Occipital lobe (tissue), 3 donors: ENCODE measurements at places on chromosomes 11 and 22. TPM values are rescaled to one million over a fixed set of nuclear protein-coding genes. Genes with fewer than 3 reads are reported as not detected.

DNA sequence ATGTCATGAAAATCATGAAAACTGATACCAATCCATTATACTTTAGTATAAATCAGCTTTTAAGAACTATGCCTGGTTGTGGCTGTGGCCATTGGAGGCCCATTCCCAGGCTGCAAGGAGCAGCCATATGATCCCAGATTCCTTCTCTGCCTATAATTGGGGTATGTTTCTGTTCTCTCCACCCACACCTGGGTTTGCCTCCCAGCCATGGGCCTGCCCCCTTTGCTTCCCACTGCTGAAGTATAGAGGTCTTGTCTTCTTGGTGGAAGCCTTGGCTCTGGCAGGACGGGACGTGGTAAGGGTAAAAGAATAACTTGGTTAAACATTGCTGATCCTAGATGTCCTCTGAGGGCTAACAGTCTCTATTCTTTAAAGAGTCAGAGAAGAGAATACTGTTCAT is 2.4 kb downstream of the MICAL2 start:
- DNase-seq, result no peak

GRCh38 chr11:114162719-114163123 is 103.2 kb downstream of the ZBTB16 start:
- DNase-seq, result peak; percentile 93

DNA sequence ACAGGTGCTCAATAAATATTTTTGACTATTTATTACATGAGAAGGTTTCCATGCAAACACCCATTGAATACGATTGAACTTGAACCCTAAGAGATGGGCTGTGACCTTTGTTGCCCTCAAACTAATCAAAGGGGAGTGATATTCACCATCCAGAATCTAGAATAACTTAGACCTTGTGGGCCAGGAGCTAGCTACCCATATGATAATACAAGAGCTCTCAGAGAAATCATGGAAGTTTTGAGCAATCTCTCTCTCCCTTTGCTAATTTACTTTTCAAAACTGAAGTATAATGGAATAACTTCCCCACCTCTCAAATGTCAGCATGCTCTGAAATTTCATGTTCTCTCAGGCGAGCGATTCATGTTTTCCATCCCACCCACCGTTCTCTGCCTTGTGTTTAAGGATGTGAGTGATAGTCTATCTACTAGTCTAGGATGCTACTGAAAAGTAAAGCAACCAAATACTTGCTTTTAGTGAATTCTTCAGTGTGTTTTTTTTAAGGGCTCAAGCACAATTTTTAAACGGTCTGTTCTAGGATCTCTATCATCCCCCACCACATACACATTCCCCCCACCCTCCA is 33.3 kb downstream of the BARX2 start:
- no peak for DNase-seq

GRCh38 chr11:118144301-118145268 is 8.0 kb downstream of the SCN4B start:
- no peak for DNase-seq

DNA sequence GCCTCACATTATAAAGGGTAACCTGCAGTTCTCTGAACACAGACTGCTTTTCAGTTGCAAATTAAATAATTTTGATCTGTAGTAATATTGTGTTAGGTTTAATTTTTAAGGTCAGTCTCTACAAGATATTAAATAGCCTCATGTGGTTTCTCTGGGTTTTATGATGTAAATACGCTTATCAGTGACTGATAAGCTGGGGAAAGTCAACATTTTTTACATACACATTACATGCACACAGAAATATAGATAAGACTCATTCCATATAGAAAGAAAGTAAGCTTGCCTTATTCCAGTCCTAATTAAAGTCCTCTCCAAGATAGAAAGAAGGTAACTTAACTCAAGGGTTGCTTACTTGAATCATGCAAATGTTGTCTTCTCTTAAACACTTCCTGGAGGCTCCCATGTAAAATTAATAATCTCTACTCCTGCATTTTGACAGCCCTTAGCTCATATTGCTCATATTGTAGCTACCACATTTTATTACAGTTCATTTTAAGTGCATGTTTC is 1.6 kb upstream of the OR5M3 start:
- no peak for DNase-seq

- no peak for DNase-seq
Measured at GRCh38 chr11:45568049-45568448, 97.4 kb downstream of the CHST1 start.

GRCh38 chr22:21818487-21819182 is 48.8 kb downstream of the MAPK1 start:
- no peak for DNase-seq

DNA sequence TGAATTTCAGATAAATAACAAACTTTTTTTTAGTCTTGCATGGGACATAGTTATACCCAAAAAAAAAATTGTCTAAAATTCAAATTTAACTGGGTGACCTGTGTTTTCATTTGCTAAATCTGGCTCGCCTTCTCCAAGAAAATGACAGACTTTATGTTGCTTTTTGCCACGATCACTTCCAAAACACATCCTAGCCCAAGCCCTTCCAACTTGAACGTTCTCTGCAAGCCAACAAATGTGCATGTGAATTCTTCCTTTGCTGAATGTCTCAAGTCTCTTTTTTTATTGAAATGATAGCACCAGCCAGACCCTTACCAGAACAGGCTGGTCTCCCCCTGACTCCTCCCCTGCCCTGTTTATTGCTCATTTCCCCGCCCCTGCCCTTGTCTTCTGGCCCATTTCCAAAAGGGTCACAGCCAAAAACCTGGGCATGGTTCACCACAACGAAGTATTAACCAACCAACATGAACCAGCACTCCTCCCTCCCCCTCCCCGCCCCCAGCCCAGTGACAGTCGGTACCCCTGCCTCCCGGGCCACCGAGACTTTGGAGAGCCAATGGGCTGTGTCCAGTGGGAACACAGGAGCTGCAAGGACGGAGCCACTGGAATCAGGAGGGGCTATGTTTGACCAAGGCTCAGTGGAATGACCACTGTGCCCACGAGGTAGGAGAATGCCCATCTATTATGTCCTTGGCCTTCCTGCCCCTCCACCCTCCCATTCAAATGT is 63.2 kb downstream of the BTG4 start:
- DNase-seq, result no peak

The HORMAD2 gene
- total RNA-seq, result 0.78 TPM

DNA sequence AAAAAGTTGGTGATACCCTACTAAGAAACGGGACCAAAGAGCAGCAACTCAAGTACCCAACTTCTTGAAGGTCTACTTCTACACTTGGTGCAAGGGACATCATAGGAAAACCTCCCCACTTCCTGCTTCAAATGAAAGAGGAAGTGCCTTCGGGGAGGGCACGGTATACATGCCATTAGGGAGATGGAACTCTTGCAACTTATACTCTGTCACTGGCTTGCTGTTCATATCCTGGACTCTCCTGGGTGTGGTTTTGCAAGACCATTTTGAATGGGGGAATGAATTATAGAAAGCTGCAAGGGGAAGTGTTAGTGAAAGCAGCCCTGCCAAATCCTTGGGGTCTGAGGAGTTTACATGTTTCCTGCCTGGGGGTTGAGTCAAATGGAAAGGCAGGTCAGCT is 41.9 kb downstream of the CSNK2A3 start:
- no peak for DNase-seq
